ENCODE measurements at places on chromosomes 3 and 15.

DNA sequence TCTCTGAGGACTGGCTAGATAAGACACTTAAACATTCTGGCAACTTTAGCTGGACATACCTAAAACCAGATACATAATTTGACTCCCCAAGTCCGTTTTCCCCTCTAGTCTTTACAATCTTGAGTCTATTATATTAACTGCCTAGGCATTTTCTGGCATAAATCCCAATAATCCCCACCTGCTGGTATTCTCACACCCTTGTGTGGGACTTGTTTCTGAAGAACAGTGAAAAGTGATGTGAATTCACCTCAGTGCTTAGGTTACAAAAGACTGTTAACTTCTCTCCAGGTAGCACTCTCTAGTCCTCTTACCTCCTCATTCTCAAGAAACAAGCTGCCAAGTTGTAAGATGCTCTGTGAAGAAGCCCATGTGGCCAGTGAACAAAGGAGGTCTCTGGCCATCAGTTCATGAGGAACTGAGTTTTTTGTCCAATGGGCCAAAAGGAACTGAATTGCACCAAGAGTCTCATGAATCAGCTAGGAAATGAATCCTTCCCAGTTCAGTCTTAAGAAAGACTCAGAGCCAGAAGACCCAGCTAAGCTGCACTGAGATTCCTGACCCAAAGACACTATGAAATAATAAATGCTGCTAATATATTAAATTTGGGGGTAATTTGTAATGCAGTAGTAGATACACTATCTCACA, 4.1 kb downstream of the OSBPL11 start:
- DNase-seq = no peak

GRCh38 chr3:58158442-58159153, 52.2 kb downstream of the DNASE1L3 start:
- no peak for DNase-seq

DNA sequence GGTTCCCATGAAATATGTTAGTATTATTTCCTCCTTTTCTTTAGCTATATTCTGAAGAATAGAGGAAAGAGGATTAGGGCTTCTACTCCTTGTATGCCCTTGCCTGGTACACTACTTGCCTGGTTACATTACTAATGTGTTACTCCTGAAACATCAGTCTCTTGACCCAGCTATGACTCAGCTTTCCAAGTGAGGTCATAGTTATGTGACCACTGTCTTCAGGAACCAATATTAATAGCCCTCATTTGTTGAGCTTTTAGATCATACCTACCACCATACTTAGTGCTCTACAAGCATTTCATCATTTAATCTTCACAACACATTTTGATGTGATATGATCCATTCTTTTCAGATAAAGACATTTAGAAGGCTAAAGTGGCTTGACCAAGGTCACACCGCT, 60.3 kb downstream of the CMSS1 start:
- DNase-seq = no peak

DNA sequence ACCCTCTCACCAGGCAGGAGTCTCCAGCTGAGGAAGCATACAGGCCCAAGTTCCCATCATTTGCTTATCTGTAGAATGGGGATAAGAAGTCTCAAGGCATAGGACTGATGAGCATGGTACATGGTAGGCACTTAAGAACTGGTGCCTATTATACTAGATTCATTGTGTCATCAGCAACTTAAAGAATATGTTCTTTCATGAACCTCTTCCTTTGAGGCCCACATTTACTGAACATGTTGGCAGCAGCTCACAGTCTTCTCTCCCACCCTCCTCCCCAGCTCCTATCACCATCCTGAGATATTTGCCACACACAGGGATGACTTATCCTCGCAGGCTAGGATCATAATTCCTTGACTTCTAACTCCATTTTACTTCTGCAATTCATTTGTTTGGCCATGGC, 142.5 kb downstream of the PDE8A start:
- DNase-seq = no peak

DNA sequence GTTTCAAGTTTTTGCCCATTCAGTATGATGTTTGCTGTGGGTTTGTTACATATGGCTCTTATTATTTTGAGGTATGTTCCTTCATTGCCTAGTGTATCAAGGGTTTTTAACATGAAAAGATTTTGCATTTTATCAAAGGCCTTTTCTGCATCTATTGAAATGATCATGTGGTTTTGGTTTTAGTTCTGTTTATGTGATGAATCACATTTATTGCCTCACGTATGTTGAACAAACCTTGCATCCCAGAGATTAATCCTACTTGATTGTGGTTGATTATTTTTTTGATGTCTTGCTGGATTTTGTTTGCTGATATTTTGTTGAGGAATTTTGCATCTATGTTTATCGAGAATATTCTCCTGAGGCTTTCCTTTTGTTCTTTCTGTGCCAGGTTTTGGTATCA, 39.4 kb downstream of the TMCO5A start:
- no peak for DNase-seq

GRCh38 chr3:138089091-138089490, 26.3 kb downstream of the DZIP1L start:
- DNase-seq = no peak

DNA sequence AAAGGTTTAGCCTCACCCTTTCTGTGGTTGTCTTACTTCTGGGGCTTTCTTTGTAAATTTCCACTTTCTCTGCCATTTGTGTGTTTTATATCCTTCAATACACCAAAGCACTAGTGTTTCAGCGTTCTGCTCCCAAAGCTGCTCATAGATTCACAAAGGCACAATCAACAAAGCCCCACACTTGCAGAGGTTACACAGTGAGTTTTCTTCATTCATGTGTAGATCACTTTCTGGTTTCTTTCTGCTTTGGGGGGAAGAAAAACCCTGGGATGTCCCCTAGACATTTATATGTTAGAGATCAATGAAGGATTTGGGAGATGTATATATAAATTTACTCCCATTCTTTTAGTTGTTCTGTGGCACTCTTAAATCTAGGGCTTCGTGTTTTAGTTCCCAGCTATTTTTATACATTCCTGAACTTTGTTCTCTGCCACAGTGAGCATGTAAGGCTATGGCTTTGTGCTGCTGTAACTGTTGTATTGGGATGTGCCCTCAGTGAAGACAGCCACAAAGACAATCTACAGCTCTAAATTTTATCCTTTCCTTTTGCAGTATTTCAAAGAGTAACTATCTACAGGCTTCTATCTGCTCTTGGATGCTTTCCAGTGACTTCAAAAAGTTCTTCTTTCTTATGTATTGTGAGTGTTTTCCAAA, 636.5 kb downstream of the ZBBX start:
- no peak for DNase-seq

- DNase-seq = no peak
These were observed 35.3 kb downstream of the OTOL1 start for GRCh38 chr3:161531930-161532329.

DNA sequence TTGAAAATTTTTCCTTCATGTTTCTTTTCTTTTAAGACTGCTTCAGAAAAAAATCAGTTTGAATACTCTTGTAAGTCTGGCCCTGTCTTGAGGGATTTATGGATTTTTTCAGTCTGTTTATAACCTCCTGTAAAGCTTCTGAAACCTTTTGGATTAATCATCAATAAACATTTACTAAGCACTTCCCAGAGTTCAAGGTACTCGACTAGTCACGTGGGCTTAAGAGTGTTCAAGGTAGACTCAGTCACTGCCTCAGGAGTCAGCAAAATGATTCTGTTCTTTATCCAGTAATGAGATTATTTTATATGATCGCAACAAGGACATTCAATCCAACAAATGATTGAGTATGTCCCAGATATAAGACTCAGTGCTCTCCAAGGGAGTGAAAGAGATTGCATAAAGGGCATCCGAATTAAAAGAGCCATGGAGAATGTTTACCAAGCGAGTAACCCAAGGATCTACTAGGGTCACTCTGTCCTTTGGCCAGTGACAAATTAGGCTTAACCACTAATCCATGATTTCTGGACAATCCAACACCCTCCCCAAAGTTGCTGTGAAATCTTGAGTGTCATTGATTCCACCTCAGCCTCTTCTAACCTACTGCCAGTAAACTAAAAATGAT, 726.6 kb upstream of the NAALADL2 start:
- DNase-seq = no peak

DNA sequence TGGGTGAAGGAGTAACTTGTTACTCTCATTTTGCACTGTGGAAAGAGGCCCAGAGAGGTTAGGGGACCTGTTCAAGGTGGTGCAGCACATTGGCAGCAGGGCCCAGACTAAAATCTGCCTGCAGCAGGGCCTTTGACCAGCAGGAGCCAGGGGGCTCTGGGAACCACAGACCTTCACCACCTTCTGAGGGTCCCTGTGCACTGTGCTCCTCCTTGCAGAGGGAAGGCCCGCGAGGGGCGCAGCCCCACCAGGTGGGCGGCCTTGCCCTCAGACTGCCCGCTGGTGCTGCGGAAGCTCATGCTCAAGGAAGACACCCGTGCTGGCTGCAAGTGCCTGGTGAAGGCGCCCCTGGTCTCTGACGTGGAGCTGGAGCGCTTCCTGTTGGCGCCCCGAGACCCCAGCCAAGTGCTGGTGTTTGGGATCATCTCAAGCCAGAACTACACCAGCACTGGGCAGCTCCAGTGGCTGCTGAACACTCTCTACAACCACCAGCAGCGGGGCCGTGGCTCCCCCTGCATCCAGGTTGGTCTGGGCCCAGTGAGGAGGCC, 61.5 kb upstream of the FGD5 start:
- no peak for DNase-seq
